ENCODE measurements at places on chromosomes 11 and 22.

DNA sequence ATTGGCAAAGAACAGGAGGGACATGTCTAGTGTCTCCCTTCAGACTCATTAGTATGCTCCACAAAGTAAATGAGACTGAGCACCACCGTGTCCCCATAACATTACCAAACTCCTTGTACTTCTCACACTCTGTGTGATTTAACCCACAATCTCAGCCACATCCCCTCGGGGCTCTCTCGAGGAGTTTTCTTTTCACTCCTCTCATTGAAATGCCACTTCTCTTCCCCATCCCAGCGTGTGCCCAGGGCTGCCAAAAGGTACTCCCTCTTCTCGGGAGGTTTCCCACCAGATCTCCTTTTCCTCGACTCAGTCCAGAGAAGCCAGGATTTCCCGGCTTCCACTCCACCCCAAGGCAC, 1.1 kb downstream of the RBFOX2 start:
- DNase-seq: no peak

DNA sequence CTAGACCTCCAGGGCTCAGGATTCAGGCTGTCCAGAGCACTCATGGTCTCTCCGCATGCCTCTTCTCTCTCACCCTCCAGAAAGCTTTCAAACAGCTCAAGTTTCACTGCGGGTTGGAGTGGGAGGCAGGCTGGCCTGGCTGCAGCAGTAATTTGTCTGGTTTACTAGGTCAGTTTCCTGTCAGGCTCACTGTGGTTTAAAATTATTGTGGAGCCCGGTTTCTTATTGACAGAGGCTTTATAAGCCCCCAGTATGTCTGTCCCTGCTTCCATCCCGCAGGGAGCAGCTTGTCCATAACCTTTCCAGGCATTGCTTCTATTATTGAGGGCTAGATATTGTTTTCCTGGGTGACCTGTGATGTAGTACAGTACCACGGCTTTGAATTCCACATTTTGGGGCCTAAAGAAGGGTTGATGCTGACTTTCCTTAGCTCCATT, 235.3 kb upstream of the SORL1-AS1 start:
- DNase-seq: no peak

DNA sequence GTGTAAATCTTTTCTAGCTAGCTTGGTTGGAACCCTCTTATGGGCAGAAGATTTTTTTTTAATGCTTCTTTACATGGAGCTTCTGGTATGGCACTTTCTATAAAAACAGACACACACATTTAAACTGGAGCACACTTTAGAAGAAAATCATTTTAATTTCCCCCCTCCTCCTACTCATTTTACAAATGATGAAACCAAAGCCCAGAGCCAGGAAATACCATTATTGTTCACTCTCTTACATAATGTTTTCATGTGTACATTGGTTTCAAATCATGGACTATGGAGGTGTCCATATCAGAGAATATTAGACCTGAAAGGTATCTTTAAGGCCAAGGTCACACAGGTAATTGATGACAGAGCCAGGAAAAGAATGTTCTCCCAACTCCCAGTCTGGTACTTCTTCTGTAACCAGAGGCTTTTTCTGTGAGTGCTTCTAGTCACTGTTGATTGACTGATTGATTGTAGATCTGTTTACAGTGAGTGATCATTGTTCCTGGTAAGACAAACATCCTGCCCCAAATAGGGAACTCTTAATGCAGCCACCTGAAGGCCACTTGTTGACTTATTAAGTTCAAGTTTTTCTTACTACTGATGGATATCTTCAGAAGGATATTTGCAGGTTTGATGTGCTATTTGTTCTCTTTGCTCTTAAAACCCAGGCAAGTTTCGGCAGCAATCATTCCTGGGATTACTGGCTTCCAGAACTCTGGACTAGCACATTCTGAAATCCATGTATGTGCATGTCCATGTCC, 26.8 kb upstream of the ME3 start:
- DNase-seq: no peak

- no peak for DNase-seq
Observed at GRCh38 chr11:45176996-45177395, 30.6 kb downstream of the PRDM11 start.

DNA sequence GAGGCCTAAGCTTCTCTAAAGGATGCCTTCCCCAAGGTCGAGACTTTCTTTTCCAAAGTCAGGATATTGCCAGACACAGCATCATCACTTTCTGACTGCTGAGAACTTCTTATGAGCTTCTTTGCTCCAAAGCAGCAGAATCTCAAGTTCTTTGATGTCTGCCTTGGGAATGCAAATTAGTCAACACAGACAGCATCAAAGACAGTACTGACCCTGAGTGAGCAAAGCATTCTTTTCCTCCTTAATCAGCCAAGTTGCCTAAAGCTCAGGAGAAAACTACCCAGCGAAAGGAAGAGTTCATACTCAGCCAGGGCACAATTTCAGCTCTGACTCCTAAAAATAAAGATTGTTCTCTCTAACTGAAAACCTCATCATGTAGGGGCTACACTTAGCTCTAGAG, 98.0 kb downstream of the SLC36A4 start:
- DNase-seq: no peak

- no peak for DNase-seq
Observed at GRCh38 chr11:80816454-80816847, 1375.6 kb upstream of the TENM4 start.

GRCh38 chr11:84671325-84671999, 955.7 kb downstream of the DLG2 start:
- no peak for DNase-seq

DNA sequence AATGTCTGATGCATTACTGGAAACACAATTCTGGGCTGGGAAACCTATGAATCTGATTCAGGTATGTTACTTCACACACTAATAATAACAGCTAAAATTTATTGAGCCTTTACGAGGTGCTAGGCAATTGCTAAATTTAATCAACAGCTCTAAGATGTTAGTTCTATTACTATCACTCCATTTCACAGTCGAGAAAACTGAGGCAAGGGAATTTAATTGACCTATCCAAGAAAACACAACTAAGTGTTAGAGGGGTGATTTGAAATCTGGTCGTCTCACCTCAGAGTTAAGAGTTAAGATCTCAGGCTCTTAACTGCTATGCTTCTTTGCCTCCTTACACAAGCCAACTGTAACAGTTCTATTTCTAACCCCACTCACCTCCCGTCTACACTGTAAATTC, 8.8 kb downstream of the MAML2 start:
- DNase-seq: no peak

DNA sequence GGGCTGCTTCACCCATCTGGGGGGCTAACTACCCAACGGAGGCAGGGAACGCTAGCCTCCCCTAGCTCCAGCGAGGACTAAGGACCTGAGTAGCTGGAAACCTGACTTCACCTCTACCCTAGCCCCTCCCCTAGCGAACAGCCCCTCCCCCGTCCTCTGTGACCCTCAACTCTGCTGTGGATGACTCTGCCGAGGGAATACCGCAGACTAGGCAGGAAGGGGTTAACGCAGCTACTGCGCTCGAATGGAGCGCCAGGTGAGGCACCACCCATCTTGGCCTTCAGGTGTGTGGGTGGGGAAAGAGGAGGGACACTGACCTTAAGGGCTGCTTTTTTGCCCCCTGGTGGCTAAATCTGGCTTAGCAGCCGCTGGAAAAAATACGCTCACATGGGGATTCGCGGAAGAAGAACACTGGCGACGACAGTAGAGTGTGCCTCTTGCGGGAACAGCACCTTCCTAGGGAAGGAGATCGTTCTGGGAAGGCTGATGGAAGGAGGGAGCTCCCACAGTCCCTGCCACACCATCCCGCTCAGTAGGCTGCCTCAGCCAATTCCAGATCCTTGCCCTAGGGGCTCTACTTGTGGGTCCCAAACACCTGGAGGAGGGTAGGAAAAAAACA, 4.5 kb upstream of the BCL9L start:
- DNase-seq: peak; percentile 95

- DNase-seq: no peak
Observed at GRCh38 chr11:133969112-133969511, 12.3 kb upstream of the IGSF9B start.

- DNase-seq: no peak
Observed at GRCh38 chr11:76334826-76335389, 46.0 kb downstream of the THAP12 start.

DNA sequence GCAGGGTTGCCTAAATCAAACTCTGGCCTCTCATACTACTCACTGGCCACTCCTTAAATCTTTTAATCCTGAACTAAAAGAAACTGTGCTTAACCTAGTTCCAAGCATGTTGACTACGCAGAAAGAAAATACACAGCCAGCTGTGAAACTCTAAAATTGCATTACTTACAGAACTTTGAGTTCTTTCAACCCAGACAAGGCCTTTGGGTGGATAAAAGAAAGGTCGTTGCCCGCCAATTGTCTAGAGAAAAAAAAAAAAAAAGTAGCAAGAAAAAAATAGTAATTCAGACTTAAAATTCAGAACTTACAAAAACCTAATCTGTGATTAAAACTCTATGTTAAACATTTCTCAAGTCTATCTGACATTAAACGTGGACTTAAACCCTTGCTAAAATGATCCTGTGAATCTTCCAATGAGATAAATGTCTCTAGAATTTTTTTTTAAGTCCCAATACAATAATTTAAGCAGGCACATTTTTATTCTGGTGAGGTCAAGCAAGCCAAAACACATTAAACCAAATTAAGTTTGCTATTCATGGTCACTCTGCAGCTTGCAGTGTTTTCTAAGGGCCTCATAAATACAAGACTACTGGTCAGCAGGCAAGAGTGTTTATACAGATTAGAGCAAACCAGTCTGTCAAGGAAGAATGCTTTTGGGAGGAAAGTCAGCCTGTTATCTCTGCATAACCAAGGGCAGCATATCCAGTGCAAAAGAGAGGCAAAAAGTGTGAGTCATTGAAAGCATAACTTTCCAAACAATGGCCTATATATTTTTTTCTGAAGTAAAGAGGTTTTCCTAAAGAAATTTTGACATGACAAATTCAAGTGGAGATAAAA, 29.5 kb upstream of the CCDC34 start:
- no peak for DNase-seq

GRCh38 chr22:42831712-42832111, 25.4 kb downstream of the ARFGAP3 start:
- no peak for DNase-seq

DNA sequence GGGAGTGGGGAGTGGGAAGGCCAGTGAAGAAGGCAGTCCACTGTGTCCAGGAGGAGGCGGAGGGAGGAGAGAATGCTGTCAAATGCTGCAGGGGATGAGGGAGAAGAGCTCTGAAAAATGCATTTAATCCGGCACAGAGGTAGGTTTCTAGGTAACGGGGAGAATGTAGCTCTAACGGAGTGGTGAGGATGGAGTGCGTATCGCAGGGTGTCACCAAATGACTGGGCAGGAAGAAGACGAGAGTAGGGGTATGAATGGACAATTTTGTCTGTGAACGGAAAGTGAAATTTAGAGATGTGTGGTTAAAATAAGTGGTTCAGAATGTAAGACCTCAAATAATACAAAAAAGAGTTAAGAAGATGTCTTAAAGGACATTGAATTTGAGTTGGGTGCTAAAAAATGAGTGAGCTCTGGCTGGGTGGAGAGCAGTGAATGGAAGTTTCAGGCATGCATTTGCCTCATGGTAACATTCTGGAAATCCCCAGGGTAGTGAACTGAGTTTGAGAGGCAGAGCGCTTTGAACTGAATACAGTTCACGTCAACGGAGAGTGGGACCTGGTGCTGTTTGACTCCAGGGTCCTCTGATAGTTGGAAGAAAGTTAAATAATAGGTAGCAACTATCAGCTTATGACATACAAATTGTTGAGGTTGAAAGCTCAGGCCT, 81.3 kb upstream of the CADM1 start:
- no peak for DNase-seq

DNA sequence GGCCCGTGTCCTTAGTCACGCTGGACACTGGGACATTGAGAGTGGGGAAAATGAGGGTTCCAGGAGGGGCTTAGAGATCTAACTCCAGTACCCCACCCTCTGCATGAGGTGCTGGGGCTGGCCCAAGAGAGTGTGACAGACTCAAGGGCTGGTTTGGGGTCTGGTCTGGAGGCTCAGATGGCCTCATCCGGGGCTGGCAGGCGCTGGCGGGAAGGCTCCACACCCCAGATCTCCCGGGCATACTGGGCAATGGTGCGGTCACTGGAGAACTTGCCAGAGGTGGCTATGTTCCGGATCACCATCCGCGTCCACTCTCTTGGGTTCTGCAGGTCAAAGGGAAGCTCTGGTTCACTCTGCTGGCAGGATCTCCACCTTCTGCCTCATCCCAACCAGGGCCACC, 2.5 kb upstream of the RASGRP2 start:
- no peak for DNase-seq

GRCh38 chr22:36673821-36674220, 29.7 kb downstream of the CACNG2 start:
- DNase-seq: no peak

- DNase-seq: no peak
Observed at GRCh38 chr11:2743427-2744110, 43.8 kb upstream of the KCNQ1OT1 start.

DNA sequence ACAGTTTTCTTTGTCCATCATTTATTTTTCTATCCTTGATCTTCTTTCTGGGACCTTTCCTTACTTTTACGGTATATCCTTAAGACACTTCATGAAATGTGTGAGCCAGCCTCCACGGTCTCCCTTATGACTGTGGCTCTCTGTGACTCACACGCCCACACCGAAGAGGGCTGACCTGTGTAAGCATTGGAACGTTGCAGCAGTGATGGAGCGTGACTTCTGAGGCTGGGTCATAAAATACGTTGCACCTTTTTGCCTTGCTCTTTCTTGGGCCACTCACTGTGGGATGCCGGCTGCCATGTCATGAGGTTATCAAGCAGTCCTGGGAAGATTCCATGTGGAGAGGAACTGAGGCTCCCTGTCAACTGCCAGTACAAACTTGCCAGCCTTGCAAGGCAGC, 96.3 kb upstream of the RAB1B start:
- peak; percentile 23 for DNase-seq

DNA sequence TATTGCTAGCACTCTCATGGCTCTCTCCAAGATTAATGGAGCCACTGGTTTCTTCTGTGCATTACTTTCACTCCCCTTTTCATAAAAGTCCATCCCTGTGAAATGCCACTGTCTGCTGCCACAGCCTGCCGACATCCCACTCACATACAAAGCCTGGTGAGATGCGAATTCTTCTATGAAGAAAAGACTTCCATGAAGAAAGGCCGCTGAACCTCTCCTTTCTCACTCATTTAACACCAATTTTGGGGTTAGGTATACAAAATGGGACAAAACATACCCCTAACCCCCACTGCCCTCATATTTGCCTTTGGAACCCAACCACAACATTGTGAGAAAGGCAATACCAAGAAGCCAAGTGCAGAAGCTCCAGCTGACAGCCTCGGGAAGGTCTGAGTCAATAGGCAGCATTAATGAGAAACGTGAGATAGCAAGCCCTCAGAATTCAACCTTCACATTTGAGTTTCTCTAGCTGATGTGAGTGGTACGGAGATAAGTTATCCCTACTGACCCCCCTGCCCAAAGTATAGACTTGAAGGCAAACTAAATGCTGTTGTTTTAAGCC, 156.4 kb downstream of the ATG16L2 start:
- no peak for DNase-seq

- no peak for DNase-seq
Observed at GRCh38 chr22:34068001-34068400, 147.7 kb upstream of the LARGE1 start.
